Testis (tissue), 5 donors: ENCODE measurements at places on chromosomes 2 and 18. TPM values are rescaled to one million over a fixed set of nuclear protein-coding genes. Genes with fewer than 3 reads are reported as not detected.

The PAX3 gene
- 4.9 TPM for total RNA-seq

The ACADL gene
- total RNA-seq, result 18.1 TPM

The C1QL2 gene
- total RNA-seq, result 0.55 TPM

GRCh38 chr2:79994161-79994560 is 310.4 kb downstream of the LRRTM1 start:
- no peak overlapping the region for H3K27ac ChIP-seq
- H3K36me3 ChIP-seq, result no peaks in the 10 kb centered on the region
- H3K4me1 ChIP-seq, result no peaks in the 10 kb centered on the region
- no peak overlapping the region for H3K4me3 ChIP-seq
- no peak for DNase-seq

DNA sequence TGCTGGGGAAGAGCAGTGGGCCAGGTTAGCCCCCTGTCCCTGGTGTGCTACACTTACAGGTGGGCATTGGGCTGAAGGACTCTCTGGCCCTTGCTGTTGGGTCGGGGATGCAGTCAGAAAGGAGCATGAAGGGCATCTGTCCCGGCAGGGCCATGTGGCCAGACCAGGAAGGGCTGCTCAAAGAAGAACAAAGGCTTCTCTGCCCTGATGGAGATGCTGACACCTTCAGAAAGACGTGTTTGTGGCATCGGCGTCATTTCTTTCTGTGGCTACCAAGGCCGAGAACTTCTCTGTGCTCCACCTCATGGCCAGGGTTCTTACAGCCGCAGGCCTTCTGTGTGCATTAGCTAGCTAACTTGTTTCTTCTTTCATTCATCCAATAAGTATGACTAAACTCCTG is 239.1 kb downstream of the FAM210A start:
- DNase-seq, result no peak
- no peaks in the 10 kb centered on the region for H3K4me1 ChIP-seq
- no peaks in the 10 kb centered on the region for H3K27me3 ChIP-seq
- no peaks in the 10 kb centered on the region for H3K36me3 ChIP-seq

- H3K4me3 ChIP-seq, result no peak overlapping the region
- no peak overlapping the region for H3K27ac ChIP-seq
- DNase-seq, result no peak
- H3K36me3 ChIP-seq, result no peaks in the 10 kb centered on the region
- no peaks in the 10 kb centered on the region for H3K27me3 ChIP-seq
Observed at GRCh38 chr2:54927085-54927750, 123.0 kb downstream of the RTN4 start.

- no peaks in the 10 kb centered on the region for H3K27me3 ChIP-seq
- no peaks in the 10 kb centered on the region for H3K36me3 ChIP-seq
- H3K27ac ChIP-seq, result no peak overlapping the region
Observed at GRCh38 chr2:99569386-99569785, 79.6 kb upstream of the REV1 start.

The METTL4 gene
- 11.3 TPM for total RNA-seq

The ASB18 gene
- total RNA-seq, result 4.9 TPM

- H3K4me3 ChIP-seq, result no peak overlapping the region
- H3K27me3 ChIP-seq, result no peaks in the 10 kb centered on the region
- no peaks in the 10 kb centered on the region for H3K36me3 ChIP-seq
- H3K4me1 ChIP-seq, result no peaks in the 10 kb centered on the region
- DNase-seq, result no peak
Observed at GRCh38 chr18:29153091-29153490, 976.2 kb upstream of the CDH2 start.

- H3K4me3 ChIP-seq, result no peak overlapping the region
- H3K27ac ChIP-seq, result no peak overlapping the region
- no peaks in the 10 kb centered on the region for H3K27me3 ChIP-seq
- H3K4me1 ChIP-seq, result no peaks in the 10 kb centered on the region
- DNase-seq, result no peak
- H3K36me3 ChIP-seq, result no peaks in the 10 kb centered on the region
Observed at GRCh38 chr2:137183206-137183898, 418.0 kb downstream of the THSD7B start.
